ENCODE measurements at places on chromosomes 7 and 10. TPM values are rescaled to one million over a fixed set of nuclear protein-coding genes. Genes with fewer than 3 reads are reported as not detected.

CACNB2 gene
- total RNA-seq: 45.6 TPM

SPDYE5 gene
- total RNA-seq: not detected

DNA sequence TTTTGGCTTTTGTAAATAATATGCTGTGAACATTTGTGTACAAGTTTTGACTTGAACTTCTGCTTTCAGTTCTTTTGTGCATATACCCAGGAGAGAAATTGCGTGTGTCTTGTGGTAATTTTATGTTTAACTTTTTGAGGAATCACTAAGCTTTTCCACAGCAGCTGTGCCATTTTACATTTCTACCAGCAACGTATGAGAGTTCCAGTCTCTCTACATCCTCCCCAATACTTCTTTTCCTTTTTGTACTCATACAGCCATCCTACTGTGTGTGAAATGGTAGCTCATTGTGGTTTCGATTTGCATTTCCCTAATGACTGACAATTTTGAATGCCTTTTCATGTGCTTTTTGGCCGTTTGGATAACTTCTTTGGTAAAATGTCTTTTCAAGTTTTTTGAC lies 66.3 kb upstream of the INHBA start:
- no peak for DNase-seq

DNA sequence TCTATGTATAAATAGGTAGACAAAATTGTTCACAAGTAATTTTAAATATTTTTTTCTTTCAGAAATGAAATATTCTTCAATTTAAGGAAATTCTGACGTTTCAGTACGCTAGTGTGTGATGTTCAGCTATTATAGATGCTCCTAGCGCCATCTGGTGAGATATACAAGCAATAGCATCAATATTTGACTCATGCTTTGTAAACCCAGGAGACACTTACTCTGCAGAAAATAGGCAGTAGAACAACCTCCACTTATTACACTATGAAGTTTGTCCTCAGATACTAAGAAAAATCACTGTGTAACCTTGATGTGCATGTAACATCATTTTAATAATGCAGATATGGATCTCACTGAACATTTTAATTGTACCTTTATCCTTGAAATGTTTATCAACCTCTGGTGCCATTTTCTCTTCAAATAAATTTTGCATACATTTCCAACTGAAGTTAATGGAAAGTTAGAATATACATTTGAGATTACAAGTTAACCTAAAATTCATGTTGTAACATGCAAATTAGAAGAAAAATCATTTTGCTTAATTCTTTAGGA lies 151.5 kb upstream of the FAM3C start:
- DNase-seq: no peak

DNA sequence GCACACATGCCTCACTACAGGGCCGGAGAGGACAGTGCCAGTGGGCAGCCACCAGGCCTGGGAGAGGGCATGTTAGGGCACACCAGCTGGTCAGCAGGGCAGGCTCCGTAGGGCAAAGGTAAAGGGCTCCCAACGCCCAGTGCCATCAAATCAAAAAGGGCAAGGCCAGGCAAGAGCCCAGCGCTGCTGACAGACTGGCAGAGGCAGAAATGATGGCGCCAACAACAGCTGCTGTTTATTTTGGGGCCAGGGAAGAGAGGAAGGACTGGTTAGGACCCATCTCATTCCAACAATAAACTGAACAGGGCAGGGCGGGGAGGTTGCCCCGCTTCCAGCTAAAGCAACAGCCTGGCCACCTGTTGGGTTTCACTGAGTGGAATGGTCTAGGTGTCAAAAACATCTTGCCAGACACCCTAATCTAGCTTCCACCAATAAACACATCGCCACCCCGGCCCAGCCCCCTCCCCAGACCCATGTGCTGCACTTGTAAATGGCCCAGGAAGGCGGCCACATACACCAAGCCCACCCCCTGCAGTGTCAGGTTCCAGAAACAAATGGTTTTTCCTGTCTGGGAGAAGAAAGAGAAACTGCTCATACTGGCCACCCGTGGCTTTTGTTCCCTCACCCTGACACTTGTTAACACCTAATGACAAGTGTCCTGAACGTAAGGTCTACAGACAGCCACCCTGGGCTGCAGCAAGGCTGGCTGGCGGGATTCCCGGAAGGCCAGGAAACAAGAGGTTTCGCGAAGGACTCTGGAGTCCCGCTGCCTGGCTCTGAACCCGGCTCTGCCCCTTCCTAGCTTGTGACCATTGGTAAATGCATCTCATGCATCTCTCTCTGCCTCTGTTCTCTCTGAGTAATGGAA lies 15.3 kb downstream of the SH3PXD2A start:
- peak; percentile 85 for DNase-seq

GRCh38 chr7:130383187-130383980 lies 3.1 kb downstream of the CPA1 start:
- no peak for DNase-seq

DNA sequence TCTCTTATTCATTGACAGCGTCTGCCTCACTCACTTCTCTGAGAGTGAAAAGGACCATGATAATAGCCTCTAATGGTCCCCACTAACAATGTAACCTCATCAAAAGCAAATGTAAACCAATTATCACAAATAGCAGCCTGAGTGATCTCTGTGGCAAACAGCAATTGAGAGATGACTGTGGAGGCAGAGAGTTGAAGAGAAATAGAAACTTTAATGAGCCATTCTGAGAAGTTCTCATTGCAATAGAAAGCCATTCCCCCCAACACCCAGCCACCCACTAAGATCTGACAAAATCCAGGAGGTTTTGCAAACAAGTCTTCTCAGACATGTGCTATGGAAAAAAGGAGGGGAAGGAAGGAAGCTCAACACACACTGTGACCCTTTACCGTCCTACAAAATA lies 44.2 kb upstream of the RNF148 start:
- no peak for DNase-seq

Data from Right ventricle myocardium inferior (tissue), 1 donor.